ENCODE measurements at places on chromosomes 13 and 19.

- peak; percentile 17 for DNase-seq
These were observed 1.1 kb upstream of the TMTC4 start for GRCh38 chr13:100675661-100676129.

DNA sequence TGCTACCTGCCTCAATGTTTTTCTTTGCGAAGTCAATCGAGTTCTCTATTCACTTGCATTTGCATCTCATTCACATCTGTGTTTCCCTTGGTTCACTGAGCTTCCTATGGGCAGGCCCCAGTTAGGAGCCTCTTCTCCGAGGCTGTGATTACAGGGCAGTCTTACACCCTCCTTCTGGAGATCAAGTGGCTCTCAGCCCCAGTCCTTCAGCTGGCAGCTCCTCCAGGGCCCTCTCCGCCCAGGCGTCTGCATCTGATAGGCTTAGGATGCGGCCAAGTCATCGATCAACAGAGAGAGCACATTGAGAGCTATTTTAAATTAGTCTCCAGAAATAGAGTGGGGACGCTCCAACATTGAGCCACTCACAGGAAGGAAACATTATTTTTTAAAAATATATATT, 44.2 kb downstream of the MBNL2 start:
- DNase-seq: no peak

DNA sequence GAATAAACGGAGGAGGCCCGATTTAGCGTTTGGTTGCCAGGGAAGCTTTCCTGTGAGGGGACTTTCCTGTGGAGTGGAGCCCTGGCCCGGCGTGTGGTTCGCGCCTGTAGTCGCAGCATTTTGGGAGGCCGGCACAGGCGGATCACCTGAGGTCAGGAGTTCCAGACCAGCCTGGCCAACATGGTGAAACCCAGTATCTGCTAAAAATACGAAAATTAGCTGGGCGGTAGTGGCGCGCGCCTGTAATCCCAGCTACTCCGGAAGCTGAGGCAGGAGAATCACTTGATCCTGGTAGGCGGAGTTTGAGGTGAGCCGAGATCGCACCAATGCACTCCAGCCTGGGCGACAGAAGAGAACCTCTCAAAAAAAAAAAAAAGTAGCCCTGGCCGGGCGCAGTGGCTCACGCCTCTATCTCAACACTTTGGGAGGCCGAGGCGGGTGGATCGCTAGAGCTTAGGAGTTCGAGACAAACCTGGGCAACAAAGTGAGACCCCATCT, 6.9 kb downstream of the KANK3 start:
- DNase-seq: no peak

DNA sequence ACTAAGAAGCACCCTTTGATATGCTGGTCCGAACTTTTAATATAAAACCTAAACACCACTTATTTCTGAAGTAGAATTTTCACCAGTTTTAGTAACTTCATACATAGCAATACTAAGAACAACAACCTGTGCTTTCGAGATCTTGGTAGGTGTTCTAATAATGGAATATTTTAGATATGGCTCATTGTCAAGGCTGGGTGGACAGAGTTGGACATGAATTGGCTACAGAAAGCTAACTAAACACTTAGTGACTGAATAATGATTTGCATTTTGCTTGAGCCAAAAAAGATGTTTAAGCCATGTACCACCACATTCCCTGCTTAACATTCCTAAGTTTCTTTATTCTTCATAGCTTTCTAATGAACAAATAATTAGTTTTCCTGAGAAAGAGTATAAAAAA, 344.3 kb upstream of the SGCG start:
- no peak for DNase-seq

DNA sequence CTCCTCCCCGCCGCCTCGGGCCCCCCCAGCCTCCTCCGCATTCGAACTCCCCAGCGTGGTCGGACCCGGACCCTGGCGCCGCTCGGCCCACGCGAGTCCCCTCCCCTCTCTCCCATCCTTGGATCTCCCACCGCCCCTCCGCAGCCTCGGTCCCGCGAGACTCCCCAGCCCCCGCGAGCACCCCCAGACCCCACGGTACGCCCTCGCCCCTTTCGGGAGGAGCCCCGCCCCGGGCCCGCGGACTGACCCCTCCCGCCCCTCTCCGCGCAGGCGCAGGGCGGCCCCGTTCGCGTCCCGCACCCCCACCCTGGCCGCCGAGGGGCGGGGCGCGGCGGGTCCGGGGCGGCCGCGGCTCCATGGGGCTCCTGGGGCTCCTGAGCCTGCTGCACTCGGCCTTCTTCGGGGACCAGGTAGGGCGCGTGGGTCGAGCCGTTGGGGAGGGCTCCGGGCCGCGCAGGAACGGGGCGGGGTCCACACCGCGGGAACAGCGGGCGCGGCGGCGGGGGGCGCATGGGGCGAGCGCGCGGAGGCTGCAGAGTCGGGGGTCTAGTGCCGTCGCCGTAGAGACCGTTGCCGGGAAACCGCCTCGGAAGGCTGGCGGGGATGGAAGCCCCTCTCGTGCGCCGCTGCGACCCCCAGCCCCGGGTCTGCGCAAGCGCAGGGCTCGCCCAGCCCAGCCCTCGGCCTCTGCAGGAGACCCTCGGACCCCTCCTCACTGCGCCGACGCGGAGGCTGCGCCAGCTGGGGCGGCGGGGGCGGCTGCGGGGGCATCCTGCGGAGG, 3.8 kb upstream of the APC2 start:
- DNase-seq: peak; percentile 88

DNA sequence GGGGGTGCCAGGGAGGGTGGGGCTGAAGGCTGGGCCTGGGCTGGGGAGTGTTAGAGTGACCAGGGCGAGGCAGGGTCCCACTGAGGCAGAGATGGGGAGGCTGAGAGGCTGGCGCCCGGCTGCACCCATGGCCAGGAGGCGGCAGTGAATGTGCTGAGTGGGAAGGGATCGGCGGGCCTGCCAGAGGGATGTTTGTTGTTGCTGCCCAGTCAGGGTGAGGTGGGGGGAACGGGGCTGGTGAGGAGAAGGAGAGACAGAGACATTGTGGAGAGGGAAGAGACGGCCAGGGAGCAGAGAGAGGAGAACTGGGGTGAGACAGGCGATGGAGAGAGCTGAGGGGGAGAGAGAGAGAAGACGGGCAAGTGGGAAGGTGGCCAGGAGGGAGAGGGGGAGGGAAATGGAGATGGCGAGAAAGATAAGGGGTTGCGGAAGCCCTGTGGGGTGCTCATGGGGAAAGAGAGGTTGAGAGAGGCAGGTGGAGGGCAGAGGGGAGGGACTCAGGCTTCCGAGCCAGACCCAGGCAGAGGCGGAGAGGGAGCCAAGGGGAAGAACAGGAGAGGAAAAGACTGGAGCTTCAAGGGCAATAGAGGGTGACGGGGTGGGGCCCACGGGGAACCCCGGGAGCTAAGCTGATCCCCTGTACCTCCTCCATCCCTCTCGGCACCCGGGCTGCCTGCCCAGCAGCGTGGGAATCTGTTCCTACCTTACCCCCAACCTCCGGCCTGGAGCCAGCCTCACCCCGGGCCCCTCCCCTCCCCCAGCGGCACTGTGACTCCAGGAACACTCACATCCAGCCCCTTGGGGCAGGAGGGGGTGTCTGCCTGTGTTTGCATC, 690 bp upstream of the B3GNT8 start:
- peak; percentile 48 for DNase-seq

DNA sequence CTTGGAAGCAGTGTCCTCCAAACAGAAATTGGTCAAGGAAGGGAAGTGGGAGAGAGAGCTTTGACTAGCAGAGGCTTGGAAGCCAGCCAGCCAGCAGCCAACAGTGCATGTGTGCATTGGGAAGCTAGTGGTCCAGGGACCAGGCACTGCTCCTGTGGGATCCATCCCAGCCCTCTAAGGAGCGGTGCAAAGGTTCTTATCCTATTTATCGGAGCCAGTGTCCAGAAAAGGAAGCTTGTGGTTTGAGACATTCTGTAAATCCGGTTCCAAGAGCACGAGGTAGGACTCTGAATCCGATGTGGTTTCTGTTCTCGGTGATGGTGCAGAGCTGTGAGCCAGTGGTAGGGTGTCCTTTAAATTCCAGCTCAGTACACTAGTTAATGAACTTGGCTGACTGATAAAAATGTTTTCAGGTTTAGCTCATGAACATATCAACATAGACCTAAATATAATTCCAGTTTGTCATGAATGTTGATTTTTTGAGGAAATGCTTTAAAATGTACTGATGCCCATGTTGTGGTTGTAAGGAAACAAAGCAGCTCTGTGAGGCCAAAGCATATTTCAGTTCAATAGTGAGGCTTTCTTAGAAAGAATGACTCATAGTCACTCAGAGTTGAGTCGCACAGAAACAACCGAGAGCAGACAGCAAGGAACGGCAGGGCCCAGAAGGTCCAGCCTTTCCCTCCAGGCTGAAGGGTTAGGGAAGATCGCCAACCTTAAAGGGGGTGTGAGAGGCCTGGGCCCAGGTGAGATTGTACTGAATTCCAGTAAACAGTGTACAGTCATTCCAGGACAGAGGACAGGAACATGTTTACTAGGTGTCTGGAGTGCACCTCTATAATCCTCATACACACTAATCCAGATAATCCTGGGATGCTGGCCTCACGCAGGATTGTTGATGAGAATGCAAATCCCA, 21.5 kb upstream of the GARRE1 start:
- DNase-seq: peak; percentile 78

- no peak for DNase-seq
These were observed 12.8 kb upstream of the RASA3 start for GRCh38 chr13:114145256-114145655.

DNA sequence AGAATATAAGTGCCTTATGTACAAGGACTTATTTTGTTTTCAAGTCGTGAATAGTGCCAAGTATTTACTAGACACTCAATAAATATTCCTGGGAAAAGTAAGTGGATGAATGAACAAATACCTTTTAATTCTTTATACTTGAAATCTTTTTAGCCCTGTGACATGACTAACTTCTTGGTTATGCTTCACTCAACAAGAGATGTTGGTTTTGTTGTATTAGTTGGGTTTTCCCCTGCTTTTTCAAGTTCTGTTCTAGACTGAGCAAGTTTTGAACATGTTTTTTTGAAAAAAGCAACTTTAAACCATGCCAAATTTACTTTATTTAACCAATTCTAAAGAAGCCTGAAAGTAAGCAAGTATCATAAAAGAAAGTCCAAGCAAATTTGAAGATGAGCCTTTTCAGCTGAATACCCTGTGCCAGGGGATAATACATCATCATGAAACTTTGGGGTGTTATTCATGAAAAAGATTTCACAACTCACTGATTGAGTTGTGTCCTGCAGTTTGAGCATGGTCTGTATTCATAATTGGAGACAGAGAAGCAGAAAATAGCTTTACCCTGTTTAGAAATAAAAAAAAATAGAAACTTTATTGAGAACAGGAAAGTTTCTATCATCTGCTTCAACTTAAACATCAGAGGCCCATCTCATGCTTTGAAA, 11.1 kb downstream of the LMO7 start:
- no peak for DNase-seq

Data from AG08396 (cell line).